ENCODE measurements at places on chromosomes 12 and 14.

- DNase-seq, result no peak
Observed at GRCh38 chr12:1660304-1661187, 30.3 kb upstream of the ADIPOR2 start.

- no peak for DNase-seq
Observed at GRCh38 chr12:71237128-71237527, 79.3 kb upstream of the TSPAN8 start.

DNA sequence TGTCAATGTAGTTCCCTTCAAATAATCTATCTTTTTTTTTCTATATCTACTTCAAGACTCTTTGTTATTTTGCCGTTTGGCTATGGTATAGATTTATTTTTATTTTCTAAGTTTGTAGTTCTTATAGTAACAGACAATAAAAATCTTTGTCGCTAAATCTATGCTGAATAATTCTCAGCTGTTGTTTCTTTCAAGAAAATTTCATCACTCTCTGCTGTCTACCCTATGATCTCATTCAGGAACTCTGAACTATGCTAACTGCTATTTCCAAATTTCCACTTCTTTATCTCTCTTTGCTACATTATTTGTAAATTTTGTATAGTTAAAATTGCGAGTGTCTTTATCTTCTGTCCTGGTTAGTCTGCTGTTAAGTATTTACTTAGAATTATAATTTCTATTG lies 353.6 kb downstream of the LRFN5 start:
- no peak for DNase-seq

GRCh38 chr14:21414137-21414631 lies 30.4 kb upstream of the SUPT16H start:
- DNase-seq, result no peak

- no peak for DNase-seq
Observed at GRCh38 chr12:1592444-1593173, 1.8 kb downstream of the FBXL14 start.

Data from NCI-H187 treated with DMSO at 0.1 percent for 48 hours (cell line).